ENCODE measurements at places on chromosomes 4 and X.

DNA sequence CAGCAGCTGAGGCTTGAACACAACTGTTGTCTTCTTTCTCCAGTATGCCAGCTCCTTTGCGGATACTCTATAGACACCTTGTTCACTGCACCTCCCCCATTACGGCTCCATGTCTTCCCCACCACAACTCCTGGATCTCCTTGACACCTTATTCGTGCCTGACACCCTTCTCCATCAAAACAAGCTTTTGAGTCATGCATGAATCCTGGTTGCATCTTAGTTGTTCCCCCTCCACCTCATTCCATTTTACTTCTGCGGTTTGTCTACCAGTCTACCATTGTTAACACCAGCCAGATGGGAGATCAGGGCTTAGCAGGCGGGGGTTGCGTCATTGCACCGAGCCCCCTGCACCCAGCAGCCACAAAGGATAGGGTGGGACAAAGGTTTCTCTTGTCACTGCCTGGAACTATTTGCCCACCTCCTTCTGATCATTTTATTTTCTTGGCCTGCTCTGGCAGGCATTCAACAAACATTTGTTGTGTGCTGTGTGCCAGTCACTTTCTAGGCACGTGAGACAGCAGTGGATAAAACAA is 2.0 kb upstream of the CDK16 start:
- peaks cover 52% of the 10 kb centered on the region for H3K36me3 ChIP-seq
- H3K27me3 ChIP-seq = no peaks in the 10 kb centered on the region
- H3K27ac ChIP-seq = peak overlapping the region; percentile 96
- peak overlapping the region; percentile 90 for H3K4me3 ChIP-seq
- peaks cover 30% of the 10 kb centered on the region for H3K4me1 ChIP-seq

- H3K4me3 ChIP-seq = no peak overlapping the region
- H3K27me3 ChIP-seq = no peaks in the 10 kb centered on the region
- no peaks in the 10 kb centered on the region for H3K36me3 ChIP-seq
- no peak overlapping the region for H3K27ac ChIP-seq
These were observed 134.5 kb downstream of the SLIT2 start for GRCh38 chr4:20386001-20386740.

- DNase-seq = peak; percentile 11
- peaks cover 15% of the 10 kb centered on the region for H3K27me3 ChIP-seq
- H3K4me1 ChIP-seq = no peaks in the 10 kb centered on the region
- H3K4me3 ChIP-seq = no peak overlapping the region
These were observed 113.7 kb upstream of the NEXMIF start for GRCh38 chrX:75038925-75039324.

- H3K27ac ChIP-seq = no peak overlapping the region
These were observed 88.3 kb downstream of the MSN start for GRCh38 chrX:65755786-65756185.

GRCh38 chr4:61335241-61335763 is 135.2 kb downstream of the ADGRL3 start:
- H3K36me3 ChIP-seq = peaks cover 7% of the 10 kb centered on the region
- H3K27me3 ChIP-seq = no peaks in the 10 kb centered on the region
- H3K4me1 ChIP-seq = peaks cover 42% of the 10 kb centered on the region

GRCh38 chrX:132908891-132909290 is 49.5 kb downstream of the HS6ST2 start:
- H3K36me3 ChIP-seq = peaks cover 14% of the 10 kb centered on the region
- no peak overlapping the region for H3K27ac ChIP-seq
- no peaks in the 10 kb centered on the region for H3K27me3 ChIP-seq
- H3K4me3 ChIP-seq = no peak overlapping the region
- H3K4me1 ChIP-seq = no peaks in the 10 kb centered on the region
- no peak for DNase-seq

GRCh38 chr4:88859191-88859812 is 161.7 kb upstream of the NAP1L5 start:
- H3K36me3 ChIP-seq = no peaks in the 10 kb centered on the region
- H3K4me1 ChIP-seq = peaks cover 19% of the 10 kb centered on the region
- no peaks in the 10 kb centered on the region for H3K27me3 ChIP-seq
- peak overlapping the region; percentile 51 for H3K27ac ChIP-seq
- DNase-seq = no peak

DNA sequence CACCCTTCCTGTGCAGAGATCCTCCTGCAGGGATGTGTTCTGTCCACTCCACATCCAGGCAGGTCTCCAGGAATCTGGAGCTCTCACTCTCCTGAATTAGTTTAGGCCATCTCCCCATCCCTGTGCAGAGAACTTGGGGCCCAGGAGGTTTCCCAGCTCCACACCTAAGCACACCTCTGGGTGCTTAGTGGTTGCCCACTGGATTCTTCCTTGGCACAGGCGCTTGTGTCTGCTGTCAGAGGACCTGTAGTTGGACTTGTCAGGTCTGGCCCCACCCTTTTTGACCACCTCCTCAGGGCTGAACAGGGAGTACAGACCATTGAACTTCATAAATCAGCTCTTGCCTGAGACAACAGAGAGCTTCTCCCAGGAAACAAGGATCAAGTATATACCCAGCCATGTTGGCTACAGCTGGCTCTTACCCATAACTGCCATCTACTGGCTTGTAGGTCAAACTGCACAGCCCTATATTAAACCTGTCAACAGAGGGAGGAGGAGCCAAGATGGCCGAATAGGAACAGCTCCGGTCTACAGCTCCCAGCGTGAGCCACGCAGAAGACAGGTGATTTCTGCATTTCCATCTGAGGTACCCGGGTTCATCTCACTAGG is 275.5 kb downstream of the PPARGC1A start:
- H3K36me3 ChIP-seq = no peaks in the 10 kb centered on the region
- DNase-seq = no peak
- H3K4me1 ChIP-seq = no peaks in the 10 kb centered on the region
- H3K27me3 ChIP-seq = no peaks in the 10 kb centered on the region
- H3K4me3 ChIP-seq = no peak overlapping the region
- no peak overlapping the region for H3K27ac ChIP-seq

DNA sequence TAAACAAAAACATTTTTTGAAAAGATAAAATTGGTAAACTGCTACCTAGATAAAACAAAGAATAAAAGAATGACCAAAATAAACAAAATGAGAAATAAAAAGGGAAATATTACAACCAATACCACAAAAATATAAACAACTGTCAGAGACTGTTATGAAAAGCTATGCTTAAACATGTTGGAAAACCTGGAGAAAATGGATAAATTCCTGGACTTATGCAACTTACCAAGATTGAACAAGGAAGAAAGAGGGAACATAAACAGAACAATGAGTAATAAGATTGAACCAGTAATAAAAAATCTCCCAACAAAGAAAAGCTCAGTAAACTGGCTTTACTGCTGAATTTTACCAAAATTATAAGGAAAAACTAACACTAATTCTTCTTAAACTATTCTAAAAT is 518.7 kb downstream of the GRXCR1 start:
- H3K4me3 ChIP-seq = no peak overlapping the region
- H3K27ac ChIP-seq = no peak overlapping the region
- no peak for DNase-seq
- H3K36me3 ChIP-seq = peaks cover 21% of the 10 kb centered on the region

- H3K4me1 ChIP-seq = 0 out of 2 replicates have a peak, but pooled peaks cover 3% of the 10 kb centered on the region
- no peak for DNase-seq
- H3K4me3 ChIP-seq = no peak overlapping the region
- no peak overlapping the region for H3K27ac ChIP-seq
These were observed 106.5 kb downstream of the CPZ start for GRCh38 chr4:8699063-8699385.

GRCh38 chrX:63250253-63250868 is 100.8 kb downstream of the SPIN4 start:
- no peak overlapping the region for H3K4me3 ChIP-seq
- DNase-seq = peak; percentile 25
- H3K4me1 ChIP-seq = no peaks in the 10 kb centered on the region
- no peaks in the 10 kb centered on the region for H3K36me3 ChIP-seq
- no peaks in the 10 kb centered on the region for H3K27me3 ChIP-seq

DNA sequence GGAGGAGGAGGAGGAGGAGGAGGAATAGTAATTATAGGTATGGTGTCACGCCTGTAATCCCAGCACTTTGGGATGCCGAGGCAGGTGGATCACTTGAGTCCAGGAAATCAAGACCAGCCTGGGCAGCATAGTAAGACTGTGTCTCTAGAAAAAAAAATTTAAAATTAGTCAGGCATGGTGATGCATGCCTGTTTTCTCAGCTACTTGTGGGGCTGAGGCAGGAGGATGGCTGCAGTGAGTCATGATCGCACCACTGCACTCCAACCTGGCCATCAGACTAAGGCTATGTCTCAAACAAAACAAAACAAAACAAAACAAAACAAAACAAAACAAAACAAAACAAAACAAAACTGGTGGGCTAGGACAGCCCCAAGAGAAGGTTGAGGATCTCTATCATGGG is 3.0 kb downstream of the STARD8 start:
- no peak overlapping the region for H3K27ac ChIP-seq
- H3K36me3 ChIP-seq = no peaks in the 10 kb centered on the region
- no peak overlapping the region for H3K4me3 ChIP-seq
- no peak for DNase-seq
- H3K4me1 ChIP-seq = peaks cover 11% of the 10 kb centered on the region

- no peaks in the 10 kb centered on the region for H3K4me1 ChIP-seq
- peaks cover 9% of the 10 kb centered on the region for H3K36me3 ChIP-seq
- DNase-seq = no peak
- H3K27ac ChIP-seq = no peak overlapping the region
These were observed 189.1 kb downstream of the SHOX start for GRCh38 chrX:819684-820083.

GRCh38 chrX:153153516-153153915 is 25.6 kb upstream of the MAGEA1 start:
- no peak for DNase-seq
- no peaks in the 10 kb centered on the region for H3K4me1 ChIP-seq
- H3K4me3 ChIP-seq = no peak overlapping the region
- H3K27me3 ChIP-seq = no peaks in the 10 kb centered on the region
